ENCODE measurements at places on chromosomes 16 and 17.

GRCh38 chr16:330741-331140, 21.8 kb downstream of the AXIN1 start:
- peak; percentile 2 for DNase-seq

DNA sequence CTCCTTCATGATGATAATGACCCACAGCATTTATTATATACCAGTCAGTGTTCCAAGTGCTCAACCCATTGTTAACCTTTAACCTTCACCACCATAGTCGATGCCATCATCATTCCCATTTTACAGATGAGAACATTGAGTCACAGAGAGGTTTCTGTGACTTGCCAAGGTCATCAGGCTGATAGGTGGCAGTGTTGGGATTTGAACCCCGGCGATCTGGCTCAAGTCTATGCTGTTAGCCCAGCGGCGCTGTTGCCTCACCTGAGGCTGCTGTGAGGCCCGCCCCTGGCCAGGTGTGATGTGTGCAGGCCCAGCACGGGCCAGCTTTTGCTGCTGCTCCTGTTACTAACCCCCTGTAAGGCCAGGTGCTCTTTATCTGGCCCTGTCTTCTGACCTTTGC, 101.2 kb downstream of the OR1D5 start:
- DNase-seq: no peak

DNA sequence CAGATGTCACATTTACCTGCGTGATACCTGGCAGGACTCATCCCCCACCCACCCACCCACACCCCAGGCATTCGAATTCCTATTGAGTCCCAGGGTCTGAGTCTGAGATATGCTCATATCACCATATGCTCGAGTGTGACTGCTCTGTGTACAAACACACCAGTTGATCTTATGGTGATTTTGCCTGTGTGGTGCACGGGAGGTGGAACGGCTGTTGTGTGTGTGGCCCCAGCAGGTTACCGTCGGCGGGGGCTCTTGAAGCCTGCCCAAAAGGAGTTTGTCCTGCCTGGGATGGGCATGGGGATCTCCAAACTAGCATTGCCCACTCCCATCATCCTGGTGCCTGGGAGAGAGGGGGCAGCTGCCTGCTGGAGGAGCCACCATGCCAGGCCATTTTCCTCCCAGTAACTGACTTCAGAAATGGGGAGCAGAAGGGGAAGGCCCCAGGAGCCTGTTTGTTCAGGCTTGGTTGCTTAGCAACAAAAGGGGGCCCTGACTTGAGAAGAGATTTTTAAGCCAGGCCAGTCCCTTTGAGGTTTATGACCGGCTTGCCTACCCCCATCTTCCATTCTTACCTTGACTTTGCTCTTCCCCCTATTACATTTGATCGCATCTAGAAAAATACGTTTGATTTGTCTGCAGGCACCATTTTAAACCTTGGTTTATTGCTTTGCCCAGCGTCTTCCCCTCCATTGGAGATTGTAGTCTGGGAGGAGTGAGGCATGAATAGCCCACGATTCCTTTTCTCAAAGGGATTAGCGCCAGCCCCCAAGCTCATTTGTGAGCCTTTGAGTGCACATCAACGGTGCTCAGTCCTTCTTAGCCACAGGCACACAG, 217.7 kb downstream of the CCDC182 start:
- DNase-seq: no peak

DNA sequence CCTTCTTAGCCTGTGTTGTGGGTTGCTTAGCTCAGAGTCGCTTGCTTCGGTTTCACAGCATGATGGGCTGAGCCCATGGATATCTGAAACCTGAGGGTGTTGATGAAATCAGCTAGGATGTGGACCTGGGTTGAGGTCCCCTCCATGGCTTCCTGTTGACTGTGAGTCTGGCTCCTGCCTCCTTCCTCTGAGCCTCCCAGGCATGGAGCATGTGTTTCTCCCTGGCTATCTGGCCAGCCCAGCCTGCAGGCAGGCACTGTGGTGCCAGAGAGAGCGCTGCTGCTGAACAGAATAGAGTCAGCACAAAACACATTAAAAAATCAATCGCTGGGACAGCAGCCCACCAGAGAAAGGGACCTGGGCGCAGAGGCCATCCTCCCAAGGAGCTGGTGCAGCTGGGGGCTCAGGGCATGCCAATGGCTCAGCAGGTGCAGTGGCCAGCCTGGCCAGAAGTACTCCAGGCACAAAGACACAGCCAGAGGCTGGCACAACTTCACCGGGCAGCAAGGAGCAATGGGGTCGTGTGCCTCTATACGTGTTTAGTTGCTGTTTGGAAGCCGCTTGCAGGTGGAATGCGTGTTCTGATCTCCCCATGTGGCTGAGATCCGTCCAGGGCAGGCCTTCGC, 28.3 kb upstream of the GPRC5C start:
- DNase-seq: no peak

- no peak for DNase-seq
Measured at GRCh38 chr16:50245417-50246298, 20.7 kb upstream of the ADCY7 start.
